ENCODE measurements at places on chromosomes 6 and 20.

DNA sequence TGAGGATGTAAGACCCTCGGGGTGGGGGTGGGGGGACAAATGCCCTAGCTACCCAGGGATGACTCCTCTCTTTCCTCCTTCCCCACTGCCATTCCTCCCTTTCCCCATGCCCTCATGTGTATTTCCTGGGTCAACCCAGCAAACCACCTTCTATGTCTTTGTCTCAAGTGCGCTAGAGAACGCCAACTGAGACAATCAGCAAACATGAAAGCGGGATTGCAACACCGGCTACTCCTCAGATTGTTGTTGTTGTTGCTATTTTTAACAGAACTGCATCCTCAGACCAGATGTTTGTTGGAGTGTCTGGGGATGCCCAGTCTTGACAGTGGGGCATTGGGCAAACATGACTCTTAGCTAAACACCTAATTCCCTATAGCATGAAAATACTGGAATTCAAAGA lies 39.3 kb upstream of the HIVEP1 start:
- no peak for DNase-seq

- no peak for DNase-seq
These were observed 60.3 kb downstream of the GRM4 start for GRCh38 chr6:34085453-34086170.

DNA sequence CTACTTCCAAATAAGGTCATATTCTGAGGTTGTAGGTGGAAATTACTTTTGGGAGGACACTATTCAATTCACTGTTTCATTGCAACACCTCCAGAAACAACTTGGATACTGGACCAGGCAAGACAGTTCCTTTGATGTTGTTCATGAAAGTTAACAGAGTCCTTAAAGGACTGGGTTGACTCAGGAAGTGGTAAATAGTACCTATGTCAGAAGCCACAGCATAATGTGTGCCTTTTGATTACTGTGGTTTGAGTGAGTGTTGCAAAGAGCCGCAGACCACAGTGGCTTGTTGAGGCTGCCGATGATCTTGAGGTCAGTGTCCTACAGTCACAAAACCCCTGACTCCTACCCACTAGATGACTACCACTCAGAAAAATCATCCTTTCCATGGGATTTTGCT lies 10.9 kb downstream of the IL20RA start:
- peak; percentile 62 for DNase-seq

DNA sequence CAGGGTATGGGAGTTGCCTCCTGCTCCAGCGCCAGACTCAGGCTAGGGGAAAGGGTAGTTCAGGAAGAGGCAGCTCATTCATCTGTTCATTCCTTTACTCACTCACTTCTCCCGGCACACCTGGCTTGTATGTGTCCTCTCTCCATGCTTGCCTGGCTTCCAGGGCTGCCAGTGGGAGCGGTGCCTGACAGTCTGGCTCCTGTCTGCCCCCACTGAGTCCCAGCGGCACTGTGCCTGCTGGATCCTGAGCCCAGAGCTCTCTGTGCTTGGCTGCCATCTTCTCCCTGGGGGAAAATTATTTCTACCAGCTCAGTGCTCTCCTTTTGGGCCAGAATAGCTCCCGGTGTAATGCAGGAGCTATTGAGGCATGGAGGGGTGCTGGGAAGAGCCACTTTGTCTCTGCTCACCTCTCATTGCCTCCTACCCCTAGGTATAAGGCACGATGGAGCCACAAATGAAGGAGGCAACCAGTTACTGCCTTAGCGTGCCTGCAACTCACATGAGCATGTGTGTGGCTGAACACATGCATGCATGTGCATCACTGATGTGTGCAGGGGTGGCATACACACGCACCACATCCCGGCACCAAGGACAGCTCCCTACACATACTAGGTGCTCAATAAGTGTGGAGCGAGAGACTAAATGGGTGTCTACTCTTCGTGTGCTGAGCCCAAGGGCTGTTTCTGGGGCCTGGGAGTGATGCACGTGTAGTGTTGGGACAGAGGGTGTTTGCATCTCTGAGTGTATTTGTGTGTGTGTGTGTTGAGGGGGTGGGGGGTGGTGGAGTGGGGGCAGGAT lies 46.6 kb downstream of the CDH22 start:
- DNase-seq, result no peak

- no peak for DNase-seq
These were observed 61.6 kb downstream of the GRM1 start for GRCh38 chr6:146090474-146090873.

DNA sequence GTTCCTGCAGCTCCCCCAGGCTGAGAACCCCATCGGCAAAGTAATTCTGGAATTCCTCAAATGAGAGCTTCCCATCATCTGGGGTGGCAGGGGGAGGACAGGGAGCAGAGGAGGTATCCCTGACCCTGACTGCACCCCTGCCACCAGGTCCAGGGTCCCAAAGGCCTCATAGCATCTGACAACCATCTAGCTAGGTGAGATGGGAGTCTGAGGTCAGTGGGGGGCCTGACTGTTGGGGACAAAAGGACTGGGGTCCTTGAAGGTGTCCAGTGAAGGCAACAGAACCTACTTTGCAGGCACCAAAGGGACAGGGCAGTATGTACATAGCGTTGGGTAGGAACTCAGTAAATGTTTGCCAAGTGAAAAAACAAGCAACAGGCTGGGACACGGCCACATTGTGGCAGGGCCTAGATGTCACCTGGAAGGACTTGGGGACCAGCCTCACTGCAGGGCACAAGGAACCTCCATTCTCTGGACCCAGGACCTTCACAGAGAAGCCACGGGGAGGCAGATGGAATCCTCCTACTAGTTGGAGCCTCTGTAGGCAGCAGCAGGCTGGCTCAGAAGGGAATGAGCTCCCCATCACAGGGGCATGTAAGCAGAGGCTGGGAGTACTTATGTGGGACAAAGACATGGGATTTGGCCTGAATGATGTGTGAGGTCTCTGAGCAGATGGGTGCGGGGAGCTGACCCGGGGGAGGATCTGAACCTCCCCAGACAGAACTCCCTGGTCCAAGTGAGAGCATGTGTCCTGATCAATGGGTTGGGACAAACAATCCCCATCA lies 3.3 kb downstream of the NECAB3 start:
- DNase-seq, result no peak

DNA sequence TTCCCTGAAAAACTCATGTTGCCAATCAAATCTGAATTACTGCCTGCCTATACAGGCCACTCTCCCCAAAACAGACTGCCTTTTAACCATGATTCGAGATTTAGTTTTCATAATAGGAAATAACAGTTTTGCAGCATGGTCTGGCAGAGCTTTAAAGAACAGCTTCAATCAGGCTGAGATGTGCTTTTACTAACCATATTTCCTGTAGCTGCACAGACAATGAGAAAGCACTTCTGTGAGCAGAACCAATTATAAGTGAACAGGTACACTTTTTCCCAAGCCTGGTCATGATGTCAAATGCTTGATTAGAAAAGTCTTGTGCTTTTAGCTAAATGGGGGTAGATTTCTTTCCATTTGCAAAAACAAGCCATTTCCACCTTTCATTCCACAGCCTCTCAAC lies 108.2 kb downstream of the THEMIS start:
- DNase-seq, result peak; percentile 21

DNA sequence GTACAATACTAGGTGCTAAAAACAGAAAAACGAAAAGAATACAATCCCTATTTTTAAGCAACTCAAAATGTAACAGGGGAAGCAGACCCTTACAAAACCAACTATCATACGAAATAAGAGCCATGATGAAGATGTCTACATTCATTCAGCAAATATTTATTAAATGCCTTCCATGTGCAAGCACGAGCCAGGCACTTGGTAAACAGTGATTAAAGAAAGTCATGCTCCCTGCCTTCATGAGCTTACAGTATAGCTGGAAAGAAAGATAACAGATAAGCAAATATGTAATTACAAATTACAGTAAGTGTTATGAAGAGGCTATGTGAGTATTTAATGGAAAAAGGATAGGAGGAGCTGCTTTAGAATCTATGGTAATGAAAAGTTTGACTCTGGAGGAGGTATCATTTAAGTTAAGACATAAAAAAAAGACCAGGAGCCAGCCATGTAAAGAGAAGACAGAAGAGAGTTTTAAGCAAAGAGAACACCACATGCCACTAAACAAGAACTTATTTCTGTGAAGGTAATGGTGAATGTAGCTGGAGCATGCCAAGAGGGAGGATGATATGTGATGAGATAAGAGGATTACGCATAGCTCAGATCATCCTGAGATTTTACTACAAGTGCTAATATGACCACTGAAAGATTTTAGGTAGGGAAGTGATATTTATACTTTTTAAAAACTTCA lies 19.3 kb upstream of the COX7A2 start:
- DNase-seq, result no peak

GRCh38 chr6:160138839-160139419 lies 17.3 kb downstream of the SLC22A1 start:
- no peak for DNase-seq

- no peak for DNase-seq
These were observed 637.7 kb upstream of the CITED2 start for GRCh38 chr6:140012150-140012549.

GRCh38 chr20:38620441-38620840 lies 18.8 kb downstream of the ARHGAP40 start:
- no peak for DNase-seq

GRCh38 chr6:24905483-24905882 lies 30.3 kb downstream of the RIPOR2 start:
- no peak for DNase-seq

- DNase-seq, result peak; percentile 9
These were observed 60.1 kb upstream of the OGFRL1 start for GRCh38 chr6:71228461-71229041.

DNA sequence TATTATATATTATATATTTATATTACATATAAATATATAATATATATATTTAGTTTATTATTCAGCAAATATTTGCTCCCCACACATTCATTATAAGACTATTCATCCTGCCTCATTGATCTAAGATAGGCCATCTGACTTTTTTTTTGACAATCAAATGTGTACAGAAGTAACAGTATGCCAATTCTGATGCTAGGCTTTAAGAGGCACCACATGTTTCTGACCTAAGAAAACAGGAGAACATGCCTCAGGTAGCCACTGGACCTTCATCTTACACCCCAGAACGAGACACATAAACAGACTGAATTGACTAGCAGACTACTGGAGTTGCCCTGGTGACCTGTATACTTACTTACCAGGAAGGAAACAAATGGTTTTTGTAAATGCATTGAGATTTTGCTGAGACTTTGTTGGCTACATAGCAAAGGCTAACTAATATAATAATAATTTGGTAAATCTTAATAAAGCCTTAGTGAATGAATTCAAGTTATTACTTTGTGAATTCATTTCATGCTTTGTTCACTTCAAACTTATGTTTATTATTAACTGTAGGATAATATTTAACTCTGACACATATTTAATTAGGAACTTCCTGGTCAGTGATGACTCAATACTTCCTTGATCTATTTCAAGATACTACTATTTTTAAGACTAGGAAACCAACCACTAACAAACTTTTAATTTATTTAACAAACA lies 13.4 kb upstream of the MYO6 start:
- DNase-seq, result no peak

GRCh38 chr6:73156793-73157767 lies 68.2 kb downstream of the KHDC1L start:
- no peak for DNase-seq

GRCh38 chr6:31131595-31131994 lies 7.3 kb downstream of the PSORS1C2 start:
- no peak for DNase-seq

- DNase-seq, result no peak
These were observed at the start of gene XKR7 for GRCh38 chr20:31967830-31968249. XKR7 (plus strand) TSS chr20:31968151; CDS start chr20:31968176, 25 bp downstream.

GRCh38 chr6:42394151-42394550 lies 57.6 kb downstream of the TRERF1 start:
- DNase-seq, result no peak

- no peak for DNase-seq
These were observed 93.5 kb upstream of the CCDC28A start for GRCh38 chr6:138680085-138680484.

DNA sequence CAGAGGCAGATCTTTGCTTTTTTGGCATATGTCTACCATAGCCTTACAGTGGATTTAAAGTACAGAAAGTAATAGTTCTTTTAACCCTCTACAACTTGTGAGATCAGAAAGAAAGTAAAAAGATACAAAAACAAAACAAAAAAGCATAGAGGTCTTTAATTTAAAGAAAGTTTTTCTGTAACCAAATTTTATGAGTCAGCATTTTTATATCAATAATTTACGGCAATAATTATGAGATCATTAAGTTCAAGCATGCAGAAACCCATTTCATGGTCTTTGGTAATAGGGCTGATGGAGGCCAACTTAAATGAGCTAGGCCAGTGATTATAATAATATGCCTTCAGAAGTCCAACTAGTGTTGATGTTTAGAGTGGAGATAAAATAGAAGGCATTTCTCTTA lies 145.9 kb downstream of the AIG1 start:
- no peak for DNase-seq

GRCh38 chr6:119671105-119671504 lies 321.5 kb upstream of the MAN1A1 start:
- DNase-seq, result no peak

GRCh38 chr6:1470040-1470439 lies 80.7 kb downstream of the FOXF2 start:
- no peak for DNase-seq

DNA sequence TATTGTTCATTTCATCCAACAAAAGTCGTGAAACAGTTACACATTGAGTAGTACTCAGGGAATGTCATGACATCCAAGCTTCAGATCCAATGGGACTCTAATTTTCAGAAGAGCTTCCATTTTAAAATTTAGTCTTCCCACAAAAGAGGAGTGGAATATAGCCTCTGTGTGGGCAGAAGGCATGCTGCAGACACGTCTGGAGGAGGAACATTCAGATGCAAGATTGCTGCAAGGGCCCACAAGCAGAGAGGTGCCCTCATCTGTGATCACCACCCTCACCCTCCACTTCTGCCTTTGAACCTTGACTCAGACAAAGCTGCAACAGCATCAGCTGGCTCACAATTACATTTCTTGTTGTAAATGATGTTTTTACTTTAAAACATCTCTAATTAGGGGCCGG lies 29.9 kb downstream of the NRN1 start:
- no peak for DNase-seq

GRCh38 chr6:158850807-158851115 lies 31.6 kb upstream of the EZR start:
- DNase-seq, result no peak

DNA sequence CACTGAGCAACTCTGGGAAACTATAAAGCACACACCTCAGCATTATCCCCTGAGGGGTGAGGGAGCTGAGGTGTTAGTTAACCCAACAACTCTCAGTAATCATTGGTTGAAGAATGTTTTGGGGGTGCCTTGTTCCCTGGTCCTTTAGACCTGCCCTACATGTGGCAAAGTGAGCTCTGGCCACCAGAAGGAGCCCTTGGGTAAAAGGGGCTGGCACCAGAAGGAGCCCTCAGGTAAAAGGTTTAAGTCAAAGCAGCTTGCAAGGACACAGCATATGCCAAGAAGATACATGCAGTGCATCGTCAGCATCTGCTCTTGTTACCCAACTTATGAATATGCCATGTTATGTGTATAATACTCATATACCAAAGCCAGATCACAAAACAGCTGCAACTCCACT lies 1081.7 kb downstream of the KIF16B start:
- DNase-seq, result no peak

- DNase-seq, result no peak
These were observed 6.4 kb downstream of the OSBPL2 start for GRCh38 chr20:62244644-62245108.
